ENCODE measurements at places on chromosomes 7 and 10.

GRCh38 chr10:5527332-5528200 is 2.8 kb downstream of the CALML3 start:
- no peak for DNase-seq

- DNase-seq: no peak
Measured at GRCh38 chr7:121169469-121169868, 159.3 kb upstream of the WNT16 start.

- DNase-seq: no peak
Measured at GRCh38 chr10:22315455-22316285, 518 bp upstream of the COMMD3 start.

- DNase-seq: no peak
Measured at GRCh38 chr10:27986821-27987220, 12.1 kb downstream of the ODAD2 start.

DNA sequence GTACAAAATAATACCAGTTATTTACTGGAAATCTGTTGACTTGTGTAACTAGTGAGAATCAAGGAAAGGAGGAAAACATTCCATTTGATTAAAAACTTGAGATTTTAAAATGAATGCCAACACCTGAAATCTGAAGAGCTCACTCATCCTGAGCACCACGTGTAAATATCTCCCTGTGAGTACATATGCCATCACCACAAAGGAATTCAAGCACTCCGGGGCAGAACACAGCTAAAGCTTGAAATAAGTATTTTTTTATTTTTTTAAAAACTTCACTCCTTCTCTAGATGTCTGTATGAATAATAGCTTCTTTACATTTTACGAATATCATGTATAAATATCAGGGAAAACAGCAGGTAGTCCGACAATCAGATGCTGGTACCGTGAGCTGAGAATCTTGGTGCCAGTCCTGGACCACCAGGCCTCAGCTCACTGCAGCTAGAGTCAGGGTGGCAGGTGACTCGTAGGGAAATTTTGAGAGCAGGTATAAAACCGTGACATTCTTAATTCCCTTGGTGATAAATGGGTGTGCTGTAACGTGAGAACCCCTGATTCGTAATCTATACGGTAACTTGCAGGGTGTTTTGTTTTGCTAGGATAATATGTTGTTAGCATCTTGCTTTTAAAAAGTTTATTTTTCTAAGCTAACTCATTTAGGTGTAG is 12.7 kb downstream of the LMTK2 start:
- peak; percentile 67 for DNase-seq

- DNase-seq: no peak
Measured at GRCh38 chr10:19730907-19731217, 85.4 kb upstream of the PLXDC2 start.

- no peak for DNase-seq
Measured at GRCh38 chr7:127391591-127392181, 822 bp downstream of the ZNF800 start.

DNA sequence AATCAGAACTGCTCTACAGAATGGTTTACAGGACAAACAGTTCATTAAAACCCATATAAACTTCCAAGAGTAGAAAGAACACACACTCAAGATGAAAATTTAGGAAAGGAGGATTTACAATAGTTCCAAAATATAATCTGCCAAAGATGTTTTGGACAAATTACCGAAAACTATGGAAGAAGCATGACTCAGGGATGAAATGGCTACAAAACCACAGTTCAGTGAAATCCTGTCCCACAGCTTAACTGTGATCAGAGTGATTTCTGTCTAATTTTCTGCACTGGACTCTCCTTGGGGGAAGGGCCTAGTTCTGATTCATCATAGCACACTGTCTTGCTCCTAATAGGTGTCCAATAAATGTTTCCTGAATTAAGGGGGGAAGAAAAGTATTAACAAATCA is 82.2 kb downstream of the HIPK2 start:
- DNase-seq: no peak

- DNase-seq: no peak
Measured at GRCh38 chr7:5350174-5350463, 67.4 kb downstream of the SLC29A4 start.

- DNase-seq: no peak
Measured at GRCh38 chr7:25424113-25424512, 195.8 kb upstream of the NPVF start.

DNA sequence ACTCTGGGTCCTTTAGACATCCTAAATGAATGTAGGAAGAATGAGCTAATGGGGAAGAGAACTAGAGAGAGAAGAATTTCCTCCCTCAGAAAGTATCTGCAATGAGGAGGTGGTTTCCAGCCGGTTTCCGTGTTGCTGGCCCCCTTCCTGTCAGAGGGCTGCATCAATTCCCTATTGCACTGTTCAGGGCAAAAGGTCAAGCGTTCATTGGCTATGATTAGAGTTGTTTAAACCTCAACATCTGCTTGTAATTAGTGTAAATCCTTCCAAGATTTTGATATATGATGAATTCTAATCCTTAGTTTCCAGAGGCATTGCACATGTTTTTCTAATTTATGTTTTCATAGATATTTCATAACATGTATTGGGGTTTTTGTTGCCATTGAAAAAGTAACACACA is 107.3 kb upstream of the SGCE start:
- DNase-seq: no peak

DNA sequence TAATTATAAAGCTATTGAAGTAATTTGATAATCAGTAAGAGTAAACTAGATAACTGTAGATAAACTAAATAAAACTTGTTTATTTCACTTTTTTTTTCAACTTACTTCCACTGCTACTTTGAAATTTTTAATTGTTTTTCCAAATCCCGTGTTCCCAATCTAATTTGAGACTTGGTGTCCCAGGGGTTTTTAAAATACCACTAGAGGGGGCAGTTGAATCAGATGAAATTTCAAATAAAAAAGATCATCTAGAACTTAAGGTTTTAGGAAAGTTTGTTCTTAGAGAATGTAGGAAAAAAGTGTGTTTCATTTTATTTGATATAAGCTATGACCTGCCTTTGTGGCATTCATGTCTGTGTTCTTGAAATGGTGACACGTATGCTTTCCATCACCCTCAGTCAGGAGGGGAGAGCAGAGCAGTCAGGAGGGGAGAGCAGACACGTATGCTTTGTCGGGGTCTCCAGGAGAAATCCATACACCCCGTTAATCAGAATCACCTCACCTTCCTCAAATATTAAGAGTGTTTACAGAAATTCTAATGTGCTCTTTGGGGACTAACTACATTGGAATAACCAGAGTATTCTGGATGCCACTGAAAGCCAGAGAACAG is 49.9 kb downstream of the C10orf67 start:
- no peak for DNase-seq

GRCh38 chr7:140229591-140230515 is 53.1 kb upstream of the KDM7A start:
- no peak for DNase-seq
